Pulmonary artery endothelial cell (primary cell): ENCODE measurements at places on chromosomes 1 and 21. TPM values are rescaled to one million over a fixed set of nuclear protein-coding genes. Genes with fewer than 3 reads are reported as not detected.

The AMY1C gene
- total RNA-seq: not detected in 2 replicates

The CCDC27 gene
- total RNA-seq: not detected in 2 replicates

The IRF6 gene
- total RNA-seq: 18.4 and 24.3 TPM in 2 replicates

The TMEM51 gene
- total RNA-seq: 6.1 and 6.4 TPM in 2 replicates

The BACE2 gene
- 129 and 132 TPM in 2 replicates for total RNA-seq

The STYXL2 gene
- total RNA-seq: not detected in 2 replicates

The RPL22 gene
- 136 and 193 TPM in 2 replicates for total RNA-seq

The MROH7 gene
- not detected in 2 replicates for total RNA-seq

The C1orf210 gene
- not detected in 2 replicates for total RNA-seq

The GBP6 gene
- total RNA-seq: not detected in 2 replicates

The OSCP1 gene
- total RNA-seq: 4.5 and 7.2 TPM in 2 replicates

The TNNT2 gene
- total RNA-seq: not detected in 2 replicates

The PCNX2 gene
- 3.5 and 4.9 TPM in 2 replicates for total RNA-seq

The ARHGEF16 gene
- 0.35 and 0.66 TPM in 2 replicates for total RNA-seq

The WDR64 gene
- total RNA-seq: not detected in 2 replicates

The MEX3A gene
- total RNA-seq: 5.0 and 6.5 TPM in 2 replicates

The SPRR4 gene
- total RNA-seq: not detected in 2 replicates

The ATAD3C gene
- 0.20 TPM in 1 of 2 replicates, not detected in the other for total RNA-seq

The LIPI gene
- not detected in 2 replicates for total RNA-seq

The P3H1 gene
- total RNA-seq: 98.8 and 114 TPM in 2 replicates

The ARHGAP30 gene
- 0.04 TPM in 1 of 2 replicates, not detected in the other for total RNA-seq

The ST6GALNAC5 gene
- not detected in 2 replicates for total RNA-seq

The TTC22 gene
- not detected in 2 replicates for total RNA-seq

The GPR37L1 gene
- not detected in 2 replicates for total RNA-seq

The IQGAP3 gene
- total RNA-seq: 19.1 and 37.9 TPM in 2 replicates

The SIM2 gene
- total RNA-seq: 0.07 TPM in 1 of 2 replicates, not detected in the other

The KRTAP19-3 gene
- total RNA-seq: not detected in 2 replicates

The ATP8B2 gene
- 77.0 and 112 TPM in 2 replicates for total RNA-seq

The GBP4 gene
- 3.1 and 10.5 TPM in 2 replicates for total RNA-seq

The FAM3B gene
- not detected in 2 replicates for total RNA-seq

The CDC20 gene
- 69.2 and 189 TPM in 2 replicates for total RNA-seq

The ASPM gene
- total RNA-seq: 27.8 and 54.6 TPM in 2 replicates

The PLCH2 gene
- total RNA-seq: 0.04 and 0.13 TPM in 2 replicates

The IL19 gene
- total RNA-seq: not detected in 2 replicates

The AIRE gene
- total RNA-seq: under 0.01 TPM in 1 of 2 replicates, not detected in the other

The PGD gene
- 286 and 352 TPM in 2 replicates for total RNA-seq

The KLHDC9 gene
- total RNA-seq: 0.60 and 0.86 TPM in 2 replicates

The RIPK4 gene
- total RNA-seq: 0.04 TPM in 1 of 2 replicates, not detected in the other

The TRIM67 gene
- not detected in 2 replicates for total RNA-seq

The KLHDC7A gene
- total RNA-seq: not detected in 2 replicates

The CRNN gene
- not detected in 2 replicates for total RNA-seq

The FAM177B gene
- total RNA-seq: not detected in 2 replicates

The CRYAA gene
- not detected in 2 replicates for total RNA-seq
